ENCODE measurements at places on chromosomes 1 and 21.
A peak's percentile ranks its signal among the peaks of the same experiment; 100 is the strongest.

- DNase-seq = no peak
Observed at GRCh38 chr1:107357376-107357775, 216.5 kb downstream of the NTNG1 start.

DNA sequence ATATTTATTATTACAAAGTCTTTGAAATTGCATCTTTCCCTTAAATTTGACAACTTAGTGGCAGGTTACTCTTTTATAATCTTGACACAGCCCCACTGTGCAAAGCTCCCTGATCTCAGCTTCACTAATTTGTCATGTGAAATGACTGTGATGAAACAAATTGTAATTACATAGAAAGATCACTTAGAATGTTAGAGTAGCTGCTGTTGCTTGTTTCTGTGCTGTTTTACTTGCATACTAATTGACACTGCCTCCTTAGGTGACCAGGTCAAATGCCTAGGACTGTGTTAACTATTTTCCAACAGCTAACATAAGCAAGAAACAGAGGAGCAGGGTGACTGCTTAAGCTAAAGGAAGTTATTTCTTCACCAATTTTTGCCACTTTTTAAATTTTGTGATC lies 211.3 kb downstream of the ZNF326 start:
- DNase-seq = no peak

DNA sequence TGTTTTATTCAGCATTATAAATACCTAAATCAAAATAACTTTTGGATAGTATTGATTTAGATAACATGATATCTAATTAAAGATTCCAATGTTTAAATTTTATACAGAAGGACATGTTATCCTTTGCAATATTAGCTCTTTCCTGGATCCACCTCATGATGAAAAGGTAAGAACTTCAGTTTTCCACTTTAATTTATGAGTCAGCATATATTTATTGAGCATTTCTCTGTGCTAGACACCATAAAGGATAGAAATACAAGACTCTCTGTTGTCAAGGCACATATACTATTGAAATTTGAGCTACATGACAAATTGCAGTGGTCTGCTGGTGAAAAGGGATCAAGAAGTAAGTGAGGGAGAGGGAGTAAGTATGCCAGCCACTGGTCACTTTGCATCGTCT lies 68.1 kb upstream of the EXO1 start:
- no peak for DNase-seq

- no peak for DNase-seq
Observed at GRCh38 chr1:198295225-198295624, 138.4 kb downstream of the NEK7 start.

DNA sequence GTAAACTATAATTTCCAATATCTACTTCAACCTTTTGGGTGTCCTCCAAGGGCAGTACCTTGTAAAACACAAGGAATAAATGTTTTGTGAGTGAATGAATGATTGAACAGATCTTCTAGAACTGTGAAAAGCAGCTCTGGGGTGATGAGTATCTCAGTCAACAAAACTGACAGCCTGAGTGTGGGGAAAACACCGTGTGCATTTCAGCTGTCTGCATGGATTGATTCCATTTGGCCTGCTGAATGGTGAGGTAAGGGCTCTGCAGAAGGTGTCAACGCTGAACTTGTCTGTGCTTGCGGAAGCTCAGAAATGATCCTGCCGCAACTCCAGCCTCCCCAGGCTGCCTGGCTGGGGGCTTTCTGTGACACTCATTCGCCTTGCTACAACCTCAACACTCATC lies 7.4 kb upstream of the AGMAT start:
- DNase-seq = no peak

DNA sequence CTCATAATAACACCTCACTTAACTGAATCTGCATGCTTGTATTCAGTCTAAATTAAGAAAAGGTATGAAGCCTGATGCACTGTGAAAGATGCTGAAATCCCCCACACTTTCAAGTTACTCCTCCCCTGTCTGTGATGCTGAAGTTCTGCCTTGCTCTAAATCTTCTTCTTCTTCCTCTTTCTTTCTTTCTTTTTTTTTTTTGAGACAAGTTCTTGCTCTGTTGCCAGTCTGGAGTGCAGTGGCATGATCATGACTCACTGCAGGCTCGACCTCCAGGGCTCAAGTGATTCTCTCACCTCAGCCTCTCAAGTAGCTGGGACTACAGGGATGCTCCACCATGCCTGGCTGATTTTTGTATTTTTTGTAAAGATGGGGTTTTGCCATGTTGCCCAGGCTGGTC lies 231.0 kb upstream of the B3GALT2 start:
- DNase-seq = no peak

GRCh38 chr1:242813490-242814091 lies 289.1 kb upstream of the PLD5 start:
- peak; percentile 30 for DNase-seq

GRCh38 chr1:156599811-156600210 lies 1.5 kb downstream of the GPATCH4 start:
- DNase-seq = peak; percentile 48

DNA sequence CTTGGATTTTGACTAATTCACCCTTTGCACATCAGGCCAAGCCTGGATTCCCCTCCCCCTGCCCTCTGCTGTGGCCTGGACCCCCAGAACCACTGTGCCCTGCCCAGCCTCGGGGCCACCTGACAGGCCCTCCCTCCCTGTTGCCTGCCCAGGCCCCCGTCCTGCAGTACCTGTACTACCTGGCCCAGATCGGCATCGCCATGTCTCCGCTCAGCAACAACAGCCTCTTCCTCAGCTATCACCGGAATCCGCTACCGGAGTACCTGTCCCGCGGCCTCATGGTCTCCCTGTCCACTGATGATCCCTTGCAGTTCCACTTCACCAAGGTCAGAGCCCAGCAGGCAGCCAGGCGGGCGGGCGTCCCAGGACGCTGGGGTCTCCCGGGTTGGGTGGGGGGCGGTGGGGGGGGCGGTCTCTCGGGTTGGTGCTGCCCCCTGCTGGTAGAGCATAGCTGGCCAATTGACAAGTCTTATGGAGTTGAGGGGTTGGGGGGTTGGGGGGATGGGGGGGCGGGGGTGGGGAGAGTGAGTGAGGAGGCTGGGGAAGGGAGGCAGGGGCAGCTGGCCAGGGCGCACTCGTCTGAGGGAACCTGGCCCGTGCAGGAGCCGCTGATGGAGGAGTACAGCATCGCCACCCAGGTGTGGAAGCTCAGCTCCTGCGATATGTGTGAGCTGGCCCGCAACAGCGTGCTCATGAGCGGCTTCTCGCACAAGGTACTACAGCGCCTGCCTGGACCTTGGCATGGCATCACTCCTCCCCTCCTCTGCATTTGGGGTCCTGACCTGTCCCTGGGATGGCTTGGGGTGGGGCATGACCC lies 10.7 kb downstream of the AMPD2 start:
- peak; percentile 75 for DNase-seq

DNA sequence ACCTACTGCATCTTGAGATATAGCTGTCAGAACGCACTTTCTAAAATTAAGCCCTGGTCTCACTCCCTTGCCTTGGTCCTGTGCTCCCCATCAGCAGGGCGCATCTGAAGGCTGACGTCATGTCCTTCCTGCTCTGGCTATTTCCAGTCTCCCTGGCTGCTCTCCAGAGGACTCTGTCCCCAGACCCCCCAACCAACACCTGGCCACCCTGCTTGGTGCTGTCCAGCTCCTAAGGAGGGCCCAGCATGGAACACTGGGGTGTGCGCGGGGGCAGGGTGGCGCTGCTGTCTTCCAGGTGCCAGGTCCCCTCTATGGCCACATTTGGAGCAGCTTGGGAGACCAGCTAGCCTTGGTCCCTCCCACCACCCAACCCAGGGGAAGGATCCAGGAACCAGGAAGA lies 8.3 kb downstream of the TNNT2 start:
- no peak for DNase-seq

GRCh38 chr21:29318354-29318753 lies 19.6 kb downstream of the BACH1 start:
- DNase-seq = no peak

GRCh38 chr1:109542657-109543056 lies 3.0 kb downstream of the GPR61 start:
- DNase-seq = peak; percentile 7

- no peak for DNase-seq
Observed at GRCh38 chr1:23718482-23718881, 24.8 kb upstream of the ELOA start.

DNA sequence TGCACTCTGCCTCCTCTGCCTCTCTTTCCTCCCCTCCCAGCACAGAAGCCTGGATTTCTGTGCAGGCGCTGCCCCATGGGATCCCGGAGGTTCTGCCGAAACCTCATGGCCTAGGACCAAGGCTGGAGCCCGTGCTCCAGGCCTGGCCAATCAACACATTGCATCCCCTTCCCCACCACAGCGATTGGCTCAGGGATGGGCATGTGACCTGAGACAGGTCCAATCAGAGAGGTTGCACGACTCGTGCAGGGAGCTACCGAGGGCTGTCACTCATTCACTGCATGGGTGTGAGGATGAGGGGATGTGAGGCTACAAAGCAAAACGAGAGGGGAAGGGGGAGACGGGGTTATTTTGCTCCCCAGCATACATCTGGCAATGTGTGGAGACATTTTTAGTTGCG lies 3.3 kb upstream of the CELA2B start:
- no peak for DNase-seq

DNA sequence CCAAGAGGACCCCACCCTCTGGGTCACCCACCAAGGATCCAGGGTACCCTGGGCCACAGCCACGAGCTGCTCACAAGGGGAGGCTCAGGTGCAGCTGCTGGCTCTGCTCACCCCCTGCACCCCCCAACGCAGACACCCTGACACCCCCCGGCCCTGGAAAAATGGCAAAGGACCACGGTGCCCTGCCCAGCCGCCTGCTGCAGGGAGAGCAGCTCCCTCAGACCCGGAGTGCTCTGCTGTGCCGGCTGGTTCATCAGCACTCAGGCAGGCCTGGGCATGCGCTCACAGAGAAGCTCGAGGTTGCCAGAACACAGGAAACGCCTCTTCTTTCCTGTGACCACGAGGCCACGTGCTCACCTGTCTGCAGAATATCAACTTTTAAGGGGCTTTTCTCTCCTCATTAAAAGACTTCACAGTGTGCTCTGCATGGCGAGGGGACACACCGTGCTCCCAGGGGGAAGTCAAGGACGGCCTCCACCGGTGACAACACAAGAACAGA lies 4.3 kb upstream of the C1QTNF12 start:
- DNase-seq = peak; percentile 89

DNA sequence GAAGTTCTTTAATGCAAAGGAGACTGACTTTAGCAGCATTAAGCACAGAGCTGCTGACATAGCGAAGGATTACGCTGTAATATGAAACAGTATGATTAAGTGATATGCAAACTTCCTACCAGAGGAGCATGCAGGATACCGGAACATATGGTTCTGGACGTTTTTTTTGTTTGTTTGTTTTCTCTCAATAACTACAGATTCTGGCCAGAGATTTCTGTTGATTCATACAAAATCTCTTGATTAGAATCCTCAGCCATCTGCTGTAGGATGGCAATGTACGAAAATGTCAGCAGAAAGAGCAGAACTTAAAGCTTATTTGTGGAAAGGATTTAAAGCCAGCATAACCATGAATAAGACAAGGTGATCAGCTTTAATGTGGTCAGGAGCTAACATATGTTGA lies 970.7 kb downstream of the KCNT2 start:
- no peak for DNase-seq

- no peak for DNase-seq
Observed at GRCh38 chr1:180905927-180906326, 6.8 kb upstream of the KIAA1614 start.

- no peak for DNase-seq
Observed at GRCh38 chr1:200364091-200364759, 45.6 kb downstream of the ZNF281 start.

GRCh38 chr1:116699605-116700004 lies 32.1 kb upstream of the IGSF3 start:
- DNase-seq = no peak

All from GM13976 (cell line).